ENCODE measurements at places on chromosomes 2 and 18.

DNA sequence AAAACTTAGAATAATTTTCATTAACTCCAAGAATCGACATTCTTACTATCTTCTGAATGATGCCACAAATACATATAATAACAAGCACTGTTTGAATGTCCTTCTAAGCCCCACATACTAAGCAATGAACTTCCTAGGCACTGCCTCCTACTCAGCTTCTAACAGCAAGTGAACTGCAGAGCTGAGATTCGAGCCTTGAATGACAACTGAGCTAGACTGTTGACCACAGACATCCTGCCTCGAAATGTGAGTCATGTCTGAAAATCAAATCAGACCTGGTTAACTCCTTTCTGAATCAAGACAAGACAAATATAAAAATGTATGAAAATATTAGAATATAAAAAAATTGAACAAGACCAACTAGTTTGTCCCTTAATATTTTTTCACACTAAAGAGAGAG lies 108.1 kb downstream of the MYT1L start:
- DNase-seq = no peak

DNA sequence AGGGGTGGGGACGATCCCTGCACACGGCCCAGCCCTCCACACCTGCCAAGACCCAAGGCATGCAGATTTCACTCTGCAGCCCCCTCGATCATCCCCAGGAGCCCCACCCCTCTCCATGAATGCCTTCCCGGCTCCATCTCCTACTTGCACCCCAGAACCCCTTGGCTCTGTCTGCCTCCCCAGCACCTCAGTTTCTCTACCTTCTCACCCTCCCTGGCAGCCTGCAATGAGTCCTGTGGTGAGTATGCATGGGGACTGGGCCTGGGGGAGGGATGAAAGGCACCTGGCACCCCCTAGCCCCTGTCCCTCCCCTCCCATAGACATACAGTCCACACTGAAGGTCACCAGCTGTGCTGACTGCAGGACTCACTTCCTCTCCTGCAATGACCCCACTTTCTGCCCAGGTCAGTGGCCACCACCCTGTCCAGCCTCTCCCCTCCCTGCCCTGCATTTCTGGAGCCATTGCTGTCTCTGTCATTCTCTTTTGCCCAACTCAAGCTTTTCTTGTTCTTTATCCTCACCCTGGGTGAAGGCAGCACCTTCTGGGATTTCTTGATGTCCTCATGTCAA lies 1.0 kb downstream of the TEX51 start:
- no peak for DNase-seq

DNA sequence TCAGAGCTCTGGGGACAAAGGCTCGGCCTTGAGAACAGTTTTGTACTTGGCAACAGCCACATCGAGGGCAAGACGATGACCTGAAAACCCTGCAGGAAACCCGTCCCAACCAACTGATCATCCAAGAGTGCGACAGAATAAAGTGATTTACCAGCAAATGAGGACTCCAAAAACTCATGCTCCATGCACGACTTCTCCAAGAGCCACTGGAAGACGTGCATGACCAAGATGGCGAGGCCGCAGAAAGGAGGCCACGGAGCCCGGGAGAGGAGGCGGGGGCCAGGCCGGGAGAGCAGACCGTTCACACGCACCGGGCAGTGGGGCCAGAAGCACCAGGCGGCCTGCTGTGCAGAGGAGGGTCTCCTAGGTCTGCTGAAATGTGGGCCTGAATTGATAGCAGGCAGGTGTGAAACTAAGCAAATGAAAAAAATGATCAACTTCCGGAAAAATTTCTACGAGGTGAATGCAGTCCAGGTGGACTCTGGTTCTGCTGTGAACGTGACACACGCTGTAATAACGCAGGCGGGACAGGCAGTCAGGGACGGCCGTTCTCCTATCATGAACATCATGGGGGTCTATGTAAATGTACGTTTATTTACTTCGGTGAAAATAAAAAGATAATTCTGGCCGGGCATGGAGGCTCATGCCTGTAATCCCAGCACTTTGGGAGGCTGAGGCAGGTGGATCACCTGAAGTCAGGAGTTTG lies 252.2 kb downstream of the HDAC4 start:
- DNase-seq = no peak

DNA sequence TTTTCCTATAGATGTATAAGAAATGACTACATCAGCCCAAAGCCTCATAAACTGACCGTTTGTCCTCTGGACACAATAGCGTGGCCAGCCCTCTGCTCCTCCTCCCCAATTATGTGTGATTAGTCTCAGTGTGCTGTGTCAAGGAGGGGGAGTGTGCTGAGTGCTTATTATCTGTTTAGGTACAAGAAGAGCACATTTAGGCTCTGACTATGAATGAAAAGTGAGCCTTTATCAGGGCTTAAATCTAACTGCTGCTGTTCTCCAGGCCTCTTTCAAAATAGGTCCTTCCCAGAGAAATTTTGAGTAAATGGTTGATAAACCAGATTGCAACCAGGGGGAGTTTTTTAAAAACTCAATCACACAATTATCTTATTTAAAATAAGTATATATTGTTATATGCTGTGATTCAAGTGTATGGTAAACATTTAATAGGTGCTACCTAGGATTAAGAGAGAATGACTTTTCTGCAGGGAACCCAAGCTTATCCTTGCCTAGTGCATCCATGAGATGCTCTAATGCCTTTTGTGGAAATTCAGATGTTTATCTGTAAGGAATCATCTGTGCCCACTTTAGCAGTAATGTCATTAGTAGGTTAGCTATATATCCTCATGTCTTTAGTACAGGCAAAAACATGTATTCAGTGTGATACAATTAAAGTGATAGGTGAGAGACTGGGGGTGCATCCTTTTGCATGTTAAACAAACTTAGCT lies 168.7 kb upstream of the SIX3 start:
- no peak for DNase-seq

GRCh38 chr2:71528749-71529148 lies 75.4 kb downstream of the DYSF start:
- DNase-seq = no peak

DNA sequence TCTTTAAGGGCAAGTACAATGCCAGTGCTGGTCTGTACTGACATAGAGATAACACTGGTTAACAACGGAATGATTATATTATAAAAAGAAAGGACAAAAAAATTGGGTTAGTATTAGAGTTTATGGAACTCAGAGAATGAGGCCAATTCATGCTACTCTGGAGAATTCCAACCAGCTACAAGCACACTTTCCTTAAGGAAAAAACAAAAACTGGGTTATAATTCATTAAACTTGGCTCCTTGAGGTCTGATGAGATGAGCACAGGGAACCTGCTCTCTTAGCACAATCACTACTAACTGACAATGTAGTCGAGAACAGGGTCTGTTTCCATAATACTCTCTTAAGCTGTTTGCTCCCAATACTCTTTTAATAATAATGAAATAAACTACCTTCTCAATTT lies 165.3 kb downstream of the NRXN1 start:
- no peak for DNase-seq
